ENCODE measurements at places on chromosomes 6 and 20. TPM values are rescaled to one million over a fixed set of nuclear protein-coding genes. Genes with fewer than 3 reads are reported as not detected.
A peak's percentile ranks its signal among the peaks of the same experiment; 100 is the strongest.

- DNase-seq: no peak
Observed at GRCh38 chr6:121688974-121689373, 253.5 kb downstream of the GJA1 start.

The DEFB124 gene
- polyA plus RNA-seq: not detected

The DSP gene
- polyA plus RNA-seq: 2.9 TPM

DNA sequence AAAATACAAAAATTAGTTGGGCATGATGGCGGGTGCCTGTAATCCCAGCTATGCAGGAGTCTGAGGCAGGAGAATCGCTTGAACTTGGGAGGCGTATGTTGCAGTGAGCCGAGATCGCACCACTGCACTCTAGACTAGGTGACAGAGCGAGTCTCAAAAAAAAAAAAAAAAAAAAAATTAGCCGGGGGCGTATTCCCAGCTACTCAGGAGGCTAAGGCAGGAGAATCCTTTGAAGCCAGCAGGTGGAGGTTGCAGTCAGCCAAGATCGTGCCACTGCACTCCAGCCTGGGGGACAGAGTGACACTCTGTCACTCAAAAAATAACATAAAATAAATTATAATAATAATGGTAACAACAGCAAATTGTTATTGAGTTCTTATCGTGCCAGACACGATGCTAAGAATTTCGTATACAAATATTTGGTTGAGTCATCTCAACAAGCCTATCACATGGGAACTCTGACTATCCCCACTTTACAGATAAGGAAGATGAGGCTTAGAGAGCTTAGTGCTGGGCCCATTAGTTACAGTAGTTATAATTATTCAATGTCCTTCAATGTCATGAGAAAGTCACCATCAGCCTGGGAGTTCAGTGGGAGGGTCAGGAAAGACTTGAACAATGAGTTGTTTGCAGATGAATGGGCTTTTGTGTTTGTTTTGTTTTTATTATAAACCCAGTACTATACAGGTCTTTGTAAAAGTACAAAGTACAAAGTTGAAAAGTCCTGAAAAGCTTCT is 19.4 kb downstream of the C6orf15 start:
- DNase-seq: no peak

GRCh38 chr6:148265054-148265453 is 77.6 kb upstream of the SASH1 start:
- DNase-seq: peak; percentile 56

DNA sequence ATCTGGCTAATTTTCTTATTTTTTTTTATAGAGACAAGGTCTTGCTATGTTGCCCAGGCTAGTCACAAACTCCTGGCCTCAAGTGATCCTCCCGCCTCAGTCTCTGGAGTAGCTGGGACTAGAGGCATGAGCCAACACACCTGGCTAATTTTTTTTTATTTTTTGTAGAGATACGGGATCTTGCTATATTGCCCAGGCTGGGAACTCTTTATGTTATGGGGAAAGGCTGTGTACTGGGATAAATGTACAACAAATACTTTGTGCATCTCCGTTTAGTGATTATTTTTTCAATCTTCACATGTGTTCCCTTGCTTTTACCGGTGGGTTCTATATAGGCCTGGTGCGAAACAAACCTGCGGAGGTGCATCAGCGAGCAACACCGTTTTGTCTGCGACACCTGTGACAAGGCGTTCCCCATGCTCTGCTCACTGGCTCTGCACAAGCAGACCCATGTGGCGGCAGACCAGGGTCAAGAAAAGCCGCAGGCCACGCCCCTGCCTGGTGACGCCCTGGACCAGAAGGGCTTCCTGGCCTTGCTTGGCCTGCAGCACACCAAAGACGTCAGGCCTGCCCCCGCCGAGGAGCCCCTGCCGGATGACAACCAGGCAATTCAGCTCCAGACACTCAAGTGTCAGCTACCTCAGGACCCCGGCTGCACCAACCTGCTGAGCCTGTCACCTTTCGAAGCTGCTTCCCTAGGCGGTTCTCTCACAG is 84.2 kb downstream of the SSR1 start:
- DNase-seq: no peak

DNA sequence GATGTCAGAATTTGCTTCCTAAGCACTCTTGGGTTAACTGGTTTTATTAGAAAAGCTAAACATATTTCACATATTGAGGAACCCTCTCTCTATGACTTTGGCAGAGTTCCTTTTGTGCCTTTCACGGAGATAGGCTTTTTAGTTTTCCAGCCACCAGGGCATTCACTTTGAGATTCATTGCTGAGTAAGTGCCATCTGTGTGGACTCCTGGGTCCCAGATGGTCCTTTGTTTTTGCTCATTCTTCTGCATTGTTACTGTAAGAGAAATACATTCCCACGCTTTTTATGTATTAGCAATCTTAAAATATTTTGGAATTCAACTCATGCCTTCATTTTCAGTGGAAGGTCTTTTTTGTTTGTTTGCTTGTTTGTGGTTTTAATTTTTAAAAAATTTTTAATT is 76.3 kb upstream of the PHACTR2 start:
- no peak for DNase-seq

DNA sequence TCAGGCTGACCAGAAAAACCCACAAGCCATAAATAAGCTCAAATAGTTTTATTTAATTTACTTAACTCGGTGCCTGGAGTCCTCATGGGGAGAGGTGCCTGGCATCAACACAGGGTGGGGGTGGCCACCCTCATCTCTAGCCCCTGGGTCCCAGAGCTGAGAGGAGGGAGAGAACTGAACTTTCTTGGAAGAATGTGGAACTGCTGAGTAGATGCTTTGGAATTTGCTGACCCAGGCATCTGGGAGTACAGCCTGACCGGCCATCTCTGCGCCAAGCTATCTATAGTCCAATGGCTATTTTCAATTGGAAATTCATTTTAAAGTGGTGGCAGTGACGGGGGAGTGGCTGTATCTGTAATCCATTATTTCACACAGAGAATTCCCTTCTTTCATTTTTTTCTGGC is 104.8 kb downstream of the CDH26 start:
- DNase-seq: peak; percentile 87

DNA sequence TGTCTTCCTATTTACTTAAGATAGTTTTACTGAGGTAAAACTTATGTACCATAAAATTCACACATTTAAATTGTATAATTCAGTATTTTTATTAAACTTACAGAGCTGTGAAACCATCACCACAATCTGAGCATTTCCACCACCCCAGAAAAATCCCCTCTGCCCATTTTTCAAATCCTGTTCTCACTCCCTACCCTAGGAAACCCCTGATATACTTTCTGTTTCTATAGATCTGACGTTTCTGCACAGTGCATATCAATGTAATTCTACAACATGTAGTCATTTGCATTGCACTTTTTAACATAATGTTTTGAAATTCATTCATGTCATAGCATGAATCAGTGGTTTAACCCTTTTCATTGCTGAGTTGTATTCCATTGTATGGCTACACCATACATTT is 96.7 kb upstream of the OPRM1 start:
- DNase-seq: no peak

GRCh38 chr20:56345911-56346310 is 12.9 kb upstream of the FAM210B start:
- no peak for DNase-seq

The PEX3 gene
- 8.4 TPM for polyA plus RNA-seq

The SNAP91 gene
- polyA plus RNA-seq: 0.02 TPM

DNA sequence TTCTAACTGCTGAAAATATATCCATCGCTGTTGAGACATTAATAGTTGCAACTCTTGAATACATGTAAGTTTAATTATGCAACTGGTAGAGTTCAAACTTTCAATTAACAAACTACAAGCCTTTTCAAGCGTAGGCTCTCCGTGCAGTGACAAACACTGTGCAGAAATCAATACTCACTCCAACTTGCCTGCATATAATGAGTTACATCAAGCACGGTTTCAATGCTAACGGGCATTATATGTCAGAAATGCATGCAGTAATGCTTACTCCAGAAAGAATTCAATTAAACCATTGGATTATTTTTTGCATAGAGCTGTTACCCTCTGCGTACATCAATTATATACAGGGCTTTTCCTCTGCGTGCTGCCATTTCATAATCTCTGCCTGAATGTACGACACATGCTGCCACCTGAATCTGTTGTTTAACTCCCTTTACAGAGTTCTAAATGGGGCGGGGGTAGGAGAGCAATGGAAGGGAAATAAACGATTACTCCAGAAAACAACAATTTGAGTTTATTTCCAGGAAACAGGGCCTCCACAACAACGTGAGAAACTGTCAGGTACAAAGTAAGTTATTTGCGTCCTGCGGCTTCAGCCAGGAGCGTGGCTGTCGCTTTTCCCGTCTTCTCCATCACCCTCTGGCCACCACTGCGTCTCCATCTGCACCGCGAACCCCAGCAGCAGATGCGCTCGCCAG is 1.8 kb downstream of the PTPRK start:
- peak; percentile 54 for DNase-seq

GRCh38 chr6:125013938-125014660 is 51.9 kb downstream of the RNF217 start:
- DNase-seq: no peak

GRCh38 chr6:91193446-91193845 is 606.6 kb upstream of the MAP3K7 start:
- DNase-seq: no peak

- DNase-seq: peak; percentile 67
Observed at GRCh38 chr6:111096246-111096645, 8.9 kb downstream of the SLC16A10 start.

The ID4 gene
- 36.2 TPM for polyA plus RNA-seq

The KIAA1755 gene
- polyA plus RNA-seq: 0.33 TPM

The MUCL3 gene
- 6.4 TPM for polyA plus RNA-seq

DNA sequence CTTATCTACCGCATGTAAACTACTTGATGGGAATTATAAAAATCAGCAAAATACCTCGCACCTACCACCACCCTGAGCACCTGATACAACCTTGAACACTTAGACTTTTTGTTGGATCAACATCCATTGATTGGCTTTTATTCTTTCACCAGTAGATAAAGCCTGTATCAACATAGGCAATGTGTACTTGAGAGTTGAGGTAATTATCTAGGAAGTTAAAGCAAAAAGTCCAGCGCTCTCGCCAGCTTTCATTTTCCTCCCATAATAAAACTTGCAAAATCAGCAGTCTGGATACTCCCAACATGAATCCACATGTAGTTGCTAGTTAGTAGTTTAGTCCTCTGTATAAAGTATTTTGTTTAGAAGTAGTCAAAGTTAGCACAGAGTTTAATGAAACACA is 132.0 kb upstream of the PRDM1 start:
- no peak for DNase-seq

GRCh38 chr6:15284743-15285142 is 38.9 kb downstream of the JARID2 start:
- DNase-seq: no peak

GRCh38 chr6:119350202-119350951 is 816 bp upstream of the MAN1A1 start:
- DNase-seq: peak; percentile 90

The ENPP3 gene
- 0.31 TPM for polyA plus RNA-seq

The MROH8 gene
- 0.84 TPM for polyA plus RNA-seq

GRCh38 chr20:62363920-62364851 is 2.9 kb downstream of the LAMA5 start:
- DNase-seq: no peak

- DNase-seq: no peak
Observed at GRCh38 chr6:161961796-161962195, 687.9 kb upstream of the AGPAT4 start.

DNA sequence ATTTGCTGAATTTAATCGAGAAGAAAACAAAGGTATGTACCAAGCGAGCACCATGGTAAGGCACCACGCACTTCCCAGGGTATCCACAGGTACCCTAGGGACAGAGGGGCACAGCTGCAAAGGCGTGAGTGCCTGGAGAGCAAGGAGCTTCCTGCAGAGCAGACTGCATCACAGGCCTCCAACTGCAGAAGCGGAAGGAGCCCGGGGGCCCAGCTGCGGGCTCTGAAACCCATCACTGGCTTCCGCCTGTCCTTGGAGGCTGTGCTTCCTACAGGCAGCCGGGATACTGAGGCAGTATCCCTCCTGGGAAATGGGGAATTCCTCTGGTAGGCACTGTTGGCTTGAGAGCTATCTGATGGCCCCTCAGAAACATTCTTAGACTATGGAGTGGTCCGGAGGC is 217.4 kb upstream of the GMDS start:
- DNase-seq: no peak

The RFX6 gene
- polyA plus RNA-seq: 0.01 TPM

The HCK gene
- 18.5 TPM for polyA plus RNA-seq

- no peak for DNase-seq
Observed at GRCh38 chr6:144294016-144294415, 8.9 kb downstream of the UTRN start.

DNA sequence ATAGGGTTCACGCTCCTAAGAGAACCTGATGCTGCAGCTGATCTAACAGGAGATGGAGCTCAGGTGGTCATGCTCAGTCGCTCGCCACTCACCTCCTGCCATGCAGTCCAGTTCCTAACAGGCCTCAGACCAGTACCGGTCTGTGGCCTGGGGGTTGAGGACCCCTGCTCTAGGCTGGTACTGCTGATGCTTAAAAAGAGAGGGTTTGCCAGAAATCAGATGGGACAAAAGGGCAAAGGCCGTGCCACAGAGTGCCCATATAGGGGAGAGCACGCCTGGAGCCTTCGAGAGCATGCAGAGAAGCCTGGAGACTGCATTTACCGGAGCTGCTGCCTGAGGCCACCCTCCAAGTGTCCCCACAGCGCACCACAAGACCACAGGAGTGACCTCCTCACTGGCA is 75.5 kb downstream of the PTPN1 start:
- DNase-seq: no peak

DNA sequence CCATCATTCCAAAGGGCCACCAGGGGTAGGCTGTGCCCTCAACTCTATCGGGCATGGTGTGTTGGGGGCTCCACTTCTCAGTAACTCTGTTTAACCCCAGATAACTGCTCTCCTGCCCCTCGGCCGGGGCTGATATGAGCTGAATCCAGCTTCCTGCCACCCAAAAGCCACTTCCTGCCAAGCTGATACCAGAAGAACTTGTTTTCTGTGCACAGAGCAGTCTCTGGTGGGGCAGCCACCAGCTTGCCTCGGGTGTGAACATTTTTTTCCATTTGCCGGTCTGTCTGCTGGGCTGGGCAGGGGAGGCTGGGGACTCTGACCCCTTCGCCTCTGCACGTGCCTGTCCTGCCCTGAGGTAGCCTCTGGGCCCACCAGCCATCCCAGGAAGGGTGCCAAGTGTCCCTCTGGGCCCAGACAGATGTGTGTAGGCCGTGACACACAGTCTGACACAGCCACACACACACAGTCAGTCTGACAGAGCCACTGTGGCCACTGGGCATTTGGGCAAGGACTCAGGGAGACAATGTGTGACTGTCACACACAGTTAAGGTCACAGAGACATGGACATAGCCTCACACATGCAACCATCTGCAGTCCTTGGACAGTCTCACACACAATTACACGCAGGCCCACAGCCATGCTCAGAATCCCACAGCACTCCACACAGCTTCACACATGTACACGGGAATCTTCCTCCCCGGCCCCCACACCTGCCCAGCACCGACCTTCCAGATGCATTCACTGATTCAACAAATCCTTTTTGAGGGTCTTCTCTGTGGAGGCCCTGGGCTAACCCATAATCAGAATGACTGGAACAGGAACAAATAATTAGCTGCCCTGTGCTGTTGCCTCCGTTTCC is 45.1 kb downstream of the NOL4L start:
- no peak for DNase-seq

The BNIP5 gene
- polyA plus RNA-seq: 0.02 TPM

- no peak for DNase-seq
Observed at GRCh38 chr20:33790566-33790965, 20.6 kb upstream of the CHMP4B start.
